ENCODE measurements at places on chromosomes 5 and 9.
A peak's percentile ranks its signal among the peaks of the same experiment; 100 is the strongest.

DNA sequence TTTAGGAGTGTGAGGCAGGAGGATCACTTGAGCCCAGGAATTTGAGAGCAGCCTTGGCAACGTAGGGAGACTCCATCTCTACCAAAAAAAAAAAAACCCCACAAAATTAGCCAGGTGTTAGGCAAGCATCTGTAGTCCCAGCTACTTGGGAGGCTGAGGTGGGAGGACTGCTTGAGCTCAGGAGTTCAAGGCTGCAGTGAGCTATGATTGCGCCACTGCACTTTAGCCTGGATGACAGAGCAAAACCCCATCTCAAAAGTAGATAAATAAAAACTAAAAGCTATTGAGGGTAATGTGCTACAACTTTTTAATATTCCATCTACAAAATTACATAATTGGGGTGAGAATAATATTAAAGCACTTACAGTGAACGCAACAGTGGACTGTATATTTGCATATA is 5.9 kb downstream of the BDP1 start:
- no peak for DNase-seq

GRCh38 chr9:120366644-120367019 is 213.3 kb downstream of the CDK5RAP2 start:
- DNase-seq = peak; percentile 85

- no peak for DNase-seq
These were observed 28.0 kb downstream of the GDNF start for GRCh38 chr5:37811866-37812265.

DNA sequence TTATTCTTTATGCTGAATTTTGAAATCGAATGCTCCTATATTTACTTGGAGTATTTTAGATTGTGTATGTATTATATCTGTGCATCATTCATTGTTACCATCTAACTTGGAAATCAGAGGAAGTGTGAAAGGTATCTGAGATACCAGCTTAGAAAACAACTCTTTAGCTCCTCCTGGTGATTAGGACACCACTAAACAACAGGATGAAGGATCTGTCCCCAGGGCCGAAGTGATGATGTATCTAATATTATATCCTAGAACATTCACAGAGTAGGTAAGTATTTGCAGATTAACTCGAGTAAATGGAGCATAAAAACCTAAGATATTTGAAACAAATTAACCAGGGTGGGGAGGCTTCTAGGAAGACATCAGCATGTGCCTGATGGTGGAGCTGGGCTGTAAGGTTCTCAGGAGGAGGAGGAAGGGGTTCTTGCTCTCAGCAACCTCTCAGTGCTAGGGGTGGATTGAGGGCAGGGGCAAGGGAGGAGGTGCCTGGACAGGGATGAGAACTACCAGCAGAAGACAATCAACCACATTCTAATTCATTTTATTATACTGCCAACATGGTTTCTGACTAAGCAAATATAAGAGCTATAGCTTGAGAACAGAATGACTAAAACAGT is 2.6 kb upstream of the NFIL3 start:
- no peak for DNase-seq

GRCh38 chr9:130707225-130707976 is 13.8 kb downstream of the EXOSC2 start:
- DNase-seq = peak; percentile 70

DNA sequence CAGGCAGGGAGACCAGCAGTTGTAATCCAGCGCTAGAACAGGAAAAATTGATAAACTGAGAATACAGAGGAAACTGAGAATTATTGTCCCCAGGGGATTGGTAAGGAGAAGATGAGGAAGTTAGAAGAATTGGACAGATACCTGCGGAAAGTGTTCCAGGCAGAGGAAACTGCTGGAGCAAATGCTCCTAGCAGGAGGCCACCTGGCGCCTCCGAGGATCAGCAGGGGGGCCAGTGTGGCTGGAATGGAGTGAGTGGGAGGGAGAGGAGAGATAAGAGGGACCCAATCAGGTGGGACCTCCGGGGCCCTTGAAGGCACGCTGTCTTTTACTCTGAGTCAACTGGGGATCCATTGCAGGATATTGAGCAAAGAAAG is 695 bp upstream of the ANXA6 start:
- peak; percentile 50 for DNase-seq

DNA sequence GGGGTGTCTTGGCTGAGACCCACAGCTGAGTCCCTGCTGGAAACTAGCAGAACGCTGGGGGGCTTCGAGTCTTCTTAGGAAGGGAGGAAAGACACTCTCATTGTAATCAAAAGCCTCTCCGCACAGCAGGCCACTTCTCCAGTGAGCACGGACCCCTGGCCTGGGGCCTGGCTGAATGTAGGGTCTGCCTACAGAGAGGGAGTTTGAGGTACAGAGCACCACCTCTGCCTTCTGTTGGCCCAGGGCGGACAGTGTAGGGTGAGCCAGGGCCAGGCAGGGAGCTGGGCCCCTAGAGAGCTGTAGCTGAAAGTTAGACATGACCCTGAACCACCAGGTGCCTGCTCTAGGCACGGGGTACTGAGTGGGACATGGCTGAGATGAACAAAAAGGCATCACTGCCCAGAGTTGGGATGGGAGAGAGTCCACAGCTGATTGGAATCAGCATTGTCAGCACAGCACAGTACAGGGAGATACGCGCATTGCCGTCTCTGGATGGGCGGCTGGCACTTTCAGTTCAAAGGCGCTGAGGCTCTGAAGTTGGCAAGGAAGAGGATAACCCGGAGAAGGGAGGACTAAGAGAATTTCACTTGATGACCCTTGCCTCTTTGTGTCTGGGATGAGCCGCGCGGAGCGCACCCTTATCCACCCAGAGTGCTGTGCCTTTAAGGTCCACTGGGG is 363 bp upstream of the SLC25A48 start:
- DNase-seq = no peak

DNA sequence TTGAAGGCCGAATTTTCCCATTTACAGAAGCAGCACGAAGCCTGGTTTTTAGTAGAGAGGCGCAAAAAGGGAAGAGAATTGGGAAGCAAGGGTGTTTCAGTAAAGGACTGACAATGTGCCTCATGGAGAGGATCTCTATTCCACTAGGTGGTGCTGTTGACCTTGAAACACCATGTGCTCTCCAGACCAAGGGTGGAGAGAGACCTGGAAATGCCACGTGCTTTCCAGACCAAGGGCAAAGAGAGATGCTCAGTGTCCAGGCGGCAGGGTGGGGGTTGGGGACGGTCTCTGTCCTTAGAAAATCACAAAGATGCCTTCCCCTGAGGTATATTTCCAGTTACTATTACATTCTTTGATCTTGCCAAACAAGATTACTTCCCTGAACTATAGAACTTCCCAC is 425.3 kb downstream of the CSNK1G3 start:
- DNase-seq = peak; percentile 58

- DNase-seq = no peak
These were observed 94.9 kb upstream of the TBCA start for GRCh38 chr5:77871016-77871415.

- DNase-seq = no peak
These were observed 27.3 kb downstream of the NIPAL4 start for GRCh38 chr5:157487358-157487757.

DNA sequence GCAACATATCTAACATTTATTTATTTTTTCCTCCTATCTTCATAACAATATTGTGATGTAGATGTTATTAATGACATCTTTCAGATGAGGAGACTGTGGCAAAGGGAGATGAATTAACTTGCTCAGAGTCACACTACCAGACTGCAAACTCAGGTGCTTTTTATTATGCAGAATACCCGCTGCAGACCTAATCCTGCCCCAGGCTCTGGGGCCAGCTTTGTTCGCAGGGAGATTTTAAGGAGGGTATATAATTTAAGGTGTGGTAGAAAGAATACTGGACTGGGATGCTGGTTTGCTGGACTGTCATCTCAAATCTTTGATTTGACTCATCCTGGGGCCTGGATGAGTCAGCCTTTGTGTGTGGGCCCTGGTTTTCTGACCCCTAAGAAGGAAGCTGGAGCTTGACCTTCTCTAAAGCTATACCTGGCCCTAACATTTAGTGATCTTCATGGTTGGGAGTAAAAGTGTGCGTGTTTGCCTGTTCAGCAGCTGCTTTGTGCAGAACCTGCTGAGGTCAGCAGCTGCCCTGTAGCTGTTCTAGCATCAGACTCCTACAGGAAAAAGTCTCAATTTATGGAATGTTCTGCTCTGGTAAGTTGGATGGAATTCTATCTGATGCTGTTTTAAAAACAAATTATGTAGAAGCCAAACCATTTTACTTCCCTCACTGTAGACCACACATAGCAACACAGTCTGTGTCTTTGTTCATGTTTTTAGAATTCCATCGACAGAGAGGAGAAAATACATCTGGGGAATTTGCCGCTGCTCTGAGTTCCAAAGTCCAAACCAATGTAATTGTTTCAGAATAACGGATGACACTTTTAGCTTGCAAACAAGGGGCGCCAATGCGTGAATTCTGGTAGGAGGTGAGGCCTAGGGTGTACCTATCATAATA is 4.5 kb downstream of the SLC36A1 start:
- DNase-seq = no peak

GRCh38 chr9:123419091-123419490 is 63.1 kb downstream of the CRB2 start:
- DNase-seq = peak; percentile 22

DNA sequence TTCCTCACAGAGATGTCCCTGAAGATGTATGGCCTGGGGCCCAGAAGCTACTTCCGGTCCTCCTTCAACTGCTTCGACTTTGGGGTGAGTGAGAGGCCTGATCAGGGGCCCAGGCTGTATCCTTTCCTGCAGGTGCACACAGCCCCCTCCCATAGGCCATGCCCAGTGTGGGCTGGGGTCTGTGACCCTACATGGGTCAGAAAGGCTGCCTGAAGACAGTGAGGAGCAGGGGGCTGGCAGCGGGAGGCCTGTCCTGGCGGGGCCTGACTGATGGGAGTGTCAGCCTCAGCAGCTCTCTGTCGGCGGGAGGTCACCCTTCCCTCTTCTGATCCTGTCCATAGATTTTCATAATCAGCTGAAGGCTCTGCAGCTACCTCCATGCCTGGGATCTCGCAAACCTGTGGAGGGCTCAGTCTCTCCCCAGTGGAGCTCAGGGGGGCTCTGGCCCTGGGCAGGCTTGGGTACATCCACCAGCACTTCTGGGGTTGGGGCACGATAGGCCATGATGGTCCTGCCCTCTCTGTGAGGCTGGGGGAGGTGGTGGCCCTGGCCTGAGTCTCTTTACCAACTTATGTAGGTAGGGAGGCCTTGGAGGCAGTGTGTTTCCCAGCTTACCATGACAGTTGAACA is 98.5 kb downstream of the CACNA1B start:
- no peak for DNase-seq

DNA sequence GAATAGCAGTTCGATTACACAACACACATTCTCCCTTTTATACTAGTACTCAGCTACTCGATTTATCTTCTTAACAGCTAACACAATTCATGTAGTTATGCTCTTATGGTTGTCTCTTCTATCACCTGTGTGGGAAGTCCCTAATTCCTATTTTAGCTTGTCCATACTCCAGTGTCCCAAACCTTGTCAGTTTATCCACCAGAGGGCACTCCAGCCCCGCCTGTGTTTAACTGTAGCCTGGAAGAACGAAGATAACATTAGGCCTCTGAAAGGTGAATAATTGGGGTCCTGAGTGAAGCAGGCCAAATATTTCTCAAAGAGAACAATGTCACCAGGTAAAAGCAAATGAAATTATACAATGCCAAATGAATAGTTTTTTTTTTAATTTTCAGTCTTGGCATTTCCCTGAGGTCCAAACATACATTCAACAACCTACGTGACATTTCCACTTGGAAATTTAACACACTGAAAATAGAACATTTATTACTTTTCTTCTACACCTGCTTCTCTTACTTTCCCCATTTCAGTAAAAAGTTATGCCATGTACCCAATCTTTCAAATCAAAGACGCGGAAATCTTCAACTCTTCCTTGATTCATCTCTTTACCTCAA is 560.7 kb downstream of the HTR1A start:
- peak; percentile 66 for DNase-seq

DNA sequence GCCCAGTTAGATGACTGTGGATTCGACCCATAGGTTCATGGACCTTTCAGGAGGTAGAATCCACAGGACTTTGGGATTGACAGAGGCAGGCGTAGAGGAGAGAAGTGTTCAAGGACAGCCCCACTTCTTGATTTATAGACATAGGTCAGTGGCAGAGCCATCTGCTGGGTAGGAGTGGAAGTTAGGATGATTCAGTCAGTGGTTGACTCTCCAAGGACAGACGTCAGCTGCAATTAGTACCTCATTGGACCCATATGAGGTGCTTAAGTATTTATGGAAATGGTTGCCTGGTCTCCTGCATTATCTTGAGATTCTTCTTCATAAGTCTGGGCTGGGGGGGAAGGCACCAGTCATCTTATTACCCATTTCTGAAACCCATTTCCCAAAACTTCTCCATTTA is 70.9 kb downstream of the SH3RF2 start:
- DNase-seq = peak; percentile 19

DNA sequence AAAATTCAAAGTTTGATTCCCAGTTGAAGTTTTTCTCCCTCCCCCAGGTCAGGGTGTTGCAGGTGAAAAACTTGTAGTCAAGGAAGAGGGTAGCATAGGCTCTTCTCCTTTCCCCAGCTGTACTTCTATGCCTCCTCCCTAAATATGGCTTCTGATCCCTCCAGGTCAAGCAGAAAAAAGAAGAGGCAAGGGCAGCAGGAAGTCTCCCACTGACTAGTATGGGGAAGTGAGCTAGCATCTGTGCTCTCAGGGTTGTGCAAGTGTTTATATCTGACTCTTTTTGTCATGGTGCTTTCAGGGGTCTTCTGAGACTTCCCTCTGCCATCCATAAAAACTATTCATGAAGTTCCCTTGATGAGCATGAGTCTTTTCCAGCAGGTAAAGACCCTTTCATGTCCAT is 76.0 kb downstream of the ATPSCKMT start:
- no peak for DNase-seq

DNA sequence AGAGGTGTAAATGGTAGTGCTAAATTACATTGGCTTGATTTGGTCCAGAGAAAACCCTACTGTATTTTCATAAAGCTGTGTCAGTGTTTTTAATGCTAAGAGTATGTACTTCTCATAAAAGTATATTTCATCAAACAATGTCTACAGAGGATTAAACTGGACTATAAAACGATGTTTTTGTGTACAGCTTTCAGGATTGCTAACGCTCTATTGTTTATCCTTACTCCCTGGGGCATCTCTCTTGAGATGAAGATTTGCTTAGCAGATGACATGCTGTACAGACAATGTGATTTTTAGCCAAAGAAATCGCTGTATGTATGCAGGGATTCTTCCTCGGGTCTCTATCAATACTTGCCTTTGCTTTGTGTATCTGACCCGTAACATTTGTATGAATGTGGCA is 216.0 kb downstream of the FBXL7 start:
- no peak for DNase-seq

- peak; percentile 29 for DNase-seq
These were observed 167.6 kb downstream of the ASTN2 start for GRCh38 chr9:117247266-117247665.

Measured in Caco-2 (cell line).